Sigmoid colon (tissue), 7 donors: ENCODE measurements at places on chromosomes 12 and 14.

DNA sequence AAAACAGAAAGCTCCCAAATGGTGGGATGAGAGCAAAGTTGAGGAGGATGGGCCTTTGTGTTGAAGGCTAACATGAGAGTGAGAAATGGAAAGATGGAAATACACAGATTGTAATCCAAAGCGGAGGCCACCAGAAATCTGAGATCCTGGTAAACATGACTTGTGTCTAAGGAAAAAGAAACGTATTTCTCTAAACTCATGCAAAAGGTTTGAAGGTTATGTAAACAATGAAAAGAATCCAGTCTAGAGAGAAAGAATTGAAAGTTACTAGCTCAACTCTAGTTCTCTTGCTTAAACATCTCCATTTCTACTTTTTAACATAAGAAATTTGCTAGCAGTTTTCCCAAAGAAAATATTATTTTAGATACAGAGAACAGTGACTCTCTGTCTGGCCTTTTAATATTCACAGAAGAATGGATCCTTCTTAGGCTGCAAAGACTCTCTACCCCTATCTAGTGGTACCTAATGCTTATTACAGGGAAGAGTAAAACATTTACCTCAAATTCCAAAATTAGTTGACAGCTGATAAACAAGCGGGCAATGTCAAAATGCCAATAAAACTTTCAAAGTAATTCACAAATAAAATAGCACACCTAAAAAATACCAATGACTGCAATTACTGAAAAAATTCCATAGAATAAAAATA lies 75.8 kb upstream of the SOX5 start:
- no peak for DNase-seq
- no peak overlapping the region for H3K27ac ChIP-seq
- H3K4me1 ChIP-seq: no peaks in the 10 kb centered on the region
- H3K4me3 ChIP-seq: no peak overlapping the region
- no peaks in the 10 kb centered on the region for H3K36me3 ChIP-seq
- H3K27me3 ChIP-seq: no peaks in the 10 kb centered on the region

DNA sequence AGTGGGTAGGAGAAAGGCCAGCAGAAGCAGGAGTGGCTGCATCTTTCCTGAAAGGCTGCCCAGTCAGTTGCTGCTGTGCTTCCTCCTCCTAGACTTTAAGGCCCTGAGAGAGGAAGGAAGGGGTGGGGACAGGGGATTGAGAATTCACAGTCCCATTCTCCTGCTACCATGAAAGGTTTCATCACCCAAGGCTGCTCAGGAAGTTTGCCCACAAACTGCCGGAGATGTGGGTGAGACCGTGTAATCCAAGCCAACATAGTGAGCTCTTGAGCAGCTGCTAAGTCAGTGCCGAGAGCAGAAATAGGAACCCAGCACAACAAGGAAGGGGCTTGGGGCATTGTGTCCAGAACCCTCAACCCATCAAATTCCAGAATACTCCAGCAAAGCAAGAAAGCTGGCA lies at the start of gene CTSG:
Gene CTSG (minus strand): TSS at position 69 of the 400 bp plus-strand sequence. CDS start 27 bp downstream, at position 42.
- H3K4me3 ChIP-seq: no peak within 1 kb of the TSS
- no peak within 1 kb of the TSS for H3K27ac ChIP-seq
- no peaks in the 10 kb centered on the region for H3K36me3 ChIP-seq

DNA sequence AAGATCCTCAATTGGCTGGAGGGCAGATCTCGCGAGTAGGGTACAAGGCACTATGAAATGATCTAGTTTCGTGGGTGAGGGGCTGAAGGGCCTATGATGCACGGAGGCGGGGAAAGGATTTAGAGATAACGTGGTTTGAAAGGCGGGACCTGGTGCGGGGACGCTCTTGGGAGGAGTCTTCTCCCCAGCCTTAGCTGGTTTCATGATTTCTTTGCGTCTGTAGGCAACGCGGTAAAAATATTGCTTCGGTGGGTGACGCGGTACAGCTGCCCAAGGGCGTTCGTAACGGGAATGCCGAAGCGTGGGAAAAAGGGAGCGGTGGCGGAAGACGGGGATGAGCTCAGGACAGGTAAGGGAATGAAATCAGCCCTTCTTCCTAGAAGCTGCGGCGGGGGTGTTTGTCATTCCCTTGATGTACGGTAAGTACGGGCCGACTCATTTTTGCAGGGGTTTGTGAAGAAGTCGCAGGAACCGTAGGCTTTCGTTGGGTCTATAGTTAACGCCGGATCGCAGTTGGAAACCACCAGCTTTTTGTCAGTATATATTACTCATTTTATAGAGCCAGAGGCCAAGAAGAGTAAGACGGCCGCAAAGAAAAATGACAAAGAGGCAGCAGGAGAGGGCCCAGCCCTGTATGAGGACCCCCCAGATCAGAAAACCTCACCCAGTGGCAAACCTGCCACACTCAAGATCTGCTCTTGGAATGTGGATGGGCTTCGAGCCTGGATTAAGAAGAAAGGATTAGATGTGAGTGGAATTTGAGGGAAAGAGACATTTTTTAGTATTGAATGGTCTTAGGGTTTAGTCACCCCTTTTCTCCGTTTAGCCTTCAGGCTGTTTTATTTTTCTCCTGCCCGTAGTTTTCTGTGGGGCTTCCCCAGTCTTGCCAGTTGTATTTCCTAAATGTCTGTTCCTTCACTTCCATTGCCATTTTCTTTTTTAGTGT lies 602 bp downstream of the APEX1 start:
- H3K27me3 ChIP-seq: no peaks in the 10 kb centered on the region
- peak; percentile 74 for DNase-seq
- H3K4me1 ChIP-seq: peaks cover 44% of the 10 kb centered on the region
- H3K27ac ChIP-seq: peak overlapping the region; percentile 92
- H3K36me3 ChIP-seq: peaks cover 36% of the 10 kb centered on the region

DNA sequence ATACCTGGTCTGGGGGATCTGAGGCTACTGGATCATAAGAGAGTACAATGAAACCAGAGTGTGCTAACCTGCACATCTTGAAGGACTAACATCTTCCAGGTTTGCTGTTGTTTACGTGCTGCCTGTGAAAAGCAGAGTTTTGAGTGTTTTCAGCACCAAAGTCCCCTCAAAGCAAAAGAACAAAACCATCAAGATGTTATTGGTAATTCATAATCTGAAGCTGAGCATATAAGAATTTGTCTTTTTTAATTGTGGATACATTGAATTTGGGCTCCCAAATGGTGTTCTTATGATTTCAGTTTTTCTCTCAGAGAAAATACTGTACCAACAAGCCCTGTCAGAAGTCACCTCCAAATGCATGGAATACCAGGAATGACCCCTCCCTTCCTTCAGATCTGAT lies 110.2 kb downstream of the BTG1 start:
- H3K4me1 ChIP-seq: peaks cover 59% of the 10 kb centered on the region
- H3K36me3 ChIP-seq: no peaks in the 10 kb centered on the region
- peak overlapping the region; percentile 77 for H3K27ac ChIP-seq
- no peaks in the 10 kb centered on the region for H3K27me3 ChIP-seq

DNA sequence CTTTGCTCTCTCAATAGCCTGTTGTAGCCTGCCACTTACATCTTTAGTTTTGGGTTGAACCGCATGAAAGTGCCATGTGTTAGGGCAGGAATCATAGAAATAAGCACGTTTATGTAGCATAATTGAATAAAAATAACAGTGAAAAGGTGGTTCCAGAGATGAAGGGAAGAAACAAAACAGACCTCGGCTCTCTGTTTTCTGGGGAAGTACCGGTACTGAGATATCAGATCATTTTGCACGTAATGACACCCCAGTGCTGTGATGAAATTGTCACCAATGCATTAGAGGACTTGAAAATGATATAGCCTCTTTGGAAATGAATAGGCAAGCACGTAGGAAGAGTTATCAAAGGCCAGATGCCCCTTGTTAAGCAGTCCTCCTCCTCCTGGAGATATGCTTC lies 42.5 kb upstream of the DLK1 start:
- H3K27me3 ChIP-seq: no peaks in the 10 kb centered on the region
- no peaks in the 10 kb centered on the region for H3K4me1 ChIP-seq
- H3K36me3 ChIP-seq: no peaks in the 10 kb centered on the region
- DNase-seq: no peak

DNA sequence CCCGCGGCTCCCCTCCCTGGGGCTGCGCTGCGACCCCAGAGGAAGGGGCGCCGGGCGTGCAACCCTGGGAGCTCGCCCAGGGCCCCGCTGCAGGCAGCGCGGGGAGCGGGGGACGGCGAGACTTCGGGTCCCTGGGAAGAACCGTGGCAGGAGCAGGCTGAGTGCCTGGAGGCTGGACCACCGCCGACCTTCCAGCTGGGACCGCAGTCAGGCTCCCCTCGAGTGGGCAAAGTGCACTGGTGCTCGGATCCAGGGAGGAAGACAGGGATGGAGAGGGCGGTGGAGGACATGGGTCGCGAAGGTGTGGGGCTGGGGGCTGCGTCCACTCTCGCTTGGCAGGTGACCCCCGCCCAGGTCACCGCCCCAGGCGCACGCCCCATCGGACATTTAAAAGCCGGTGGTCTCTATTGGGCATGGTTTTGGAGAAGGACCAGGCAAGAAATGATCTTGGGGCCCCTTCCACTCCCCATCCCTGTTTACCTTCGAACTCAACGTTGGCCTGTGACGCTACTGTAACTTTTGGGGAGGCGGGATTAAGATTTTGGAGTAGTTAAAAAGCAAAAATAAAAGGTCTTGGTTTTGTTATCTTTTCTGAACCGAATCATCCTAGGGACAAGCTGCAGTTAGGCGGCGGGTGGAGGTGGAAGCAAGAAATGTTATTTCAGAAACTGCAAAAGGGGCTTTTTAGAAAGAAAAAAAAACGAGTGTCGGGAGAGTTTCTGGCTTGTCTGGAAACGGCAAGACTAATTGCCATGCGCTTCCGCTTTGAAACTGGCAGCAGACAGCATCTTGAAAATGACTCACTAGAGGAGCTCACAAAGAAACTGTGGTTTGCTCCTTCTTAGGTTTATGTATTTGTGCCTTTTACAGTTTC lies 1.0 kb downstream of the ELK3 start:
- no peaks in the 10 kb centered on the region for H3K36me3 ChIP-seq
- no peaks in the 10 kb centered on the region for H3K27me3 ChIP-seq
- H3K4me1 ChIP-seq: peaks cover 8% of the 10 kb centered on the region
- peak; percentile 79 for DNase-seq
- peak overlapping the region; percentile 85 for H3K4me3 ChIP-seq

DNA sequence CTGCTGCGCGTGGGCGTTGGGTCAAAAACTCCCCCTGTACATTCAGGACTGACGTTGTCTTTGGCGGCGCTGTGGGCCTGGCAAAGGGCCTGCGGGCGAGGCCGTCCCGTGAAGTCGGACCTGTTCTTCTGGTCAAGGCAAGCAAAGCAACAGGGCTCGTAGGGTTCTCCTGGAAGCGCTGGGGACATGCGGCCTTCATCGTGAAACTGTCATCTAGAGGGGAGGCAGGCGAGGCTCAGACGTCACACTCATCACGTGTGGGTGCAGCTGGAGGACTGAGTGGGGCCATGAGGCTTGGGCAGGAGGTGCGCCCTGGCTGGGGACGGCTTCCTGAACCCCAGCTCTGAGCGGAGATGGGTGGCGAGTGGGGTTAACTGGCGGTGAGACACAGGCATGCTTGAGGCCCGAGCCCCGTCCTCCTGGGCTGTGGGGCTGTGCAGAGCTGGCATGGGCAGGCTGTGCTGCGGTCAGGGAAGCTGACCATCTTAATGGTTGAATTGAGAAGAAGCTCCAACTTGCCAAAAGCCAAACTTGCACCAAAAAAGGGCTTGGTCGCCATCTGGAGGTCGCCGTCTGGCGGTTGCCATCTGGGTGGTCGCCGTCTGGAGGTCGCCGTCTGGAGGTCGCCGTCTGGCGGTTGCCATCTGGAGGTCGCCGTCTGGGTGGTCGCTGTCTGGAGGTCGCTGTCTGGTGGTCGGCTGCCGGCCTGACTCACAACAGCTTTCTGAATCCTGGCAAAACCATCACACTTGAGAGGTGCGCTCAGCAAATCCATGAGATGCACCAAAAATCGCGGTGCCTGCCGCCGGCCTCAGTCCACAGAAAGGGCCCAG lies 66.2 kb downstream of the NOC4L start:
- no peak overlapping the region for H3K4me3 ChIP-seq
- H3K27ac ChIP-seq: no peak overlapping the region
- H3K36me3 ChIP-seq: no peaks in the 10 kb centered on the region
- DNase-seq: no peak

DNA sequence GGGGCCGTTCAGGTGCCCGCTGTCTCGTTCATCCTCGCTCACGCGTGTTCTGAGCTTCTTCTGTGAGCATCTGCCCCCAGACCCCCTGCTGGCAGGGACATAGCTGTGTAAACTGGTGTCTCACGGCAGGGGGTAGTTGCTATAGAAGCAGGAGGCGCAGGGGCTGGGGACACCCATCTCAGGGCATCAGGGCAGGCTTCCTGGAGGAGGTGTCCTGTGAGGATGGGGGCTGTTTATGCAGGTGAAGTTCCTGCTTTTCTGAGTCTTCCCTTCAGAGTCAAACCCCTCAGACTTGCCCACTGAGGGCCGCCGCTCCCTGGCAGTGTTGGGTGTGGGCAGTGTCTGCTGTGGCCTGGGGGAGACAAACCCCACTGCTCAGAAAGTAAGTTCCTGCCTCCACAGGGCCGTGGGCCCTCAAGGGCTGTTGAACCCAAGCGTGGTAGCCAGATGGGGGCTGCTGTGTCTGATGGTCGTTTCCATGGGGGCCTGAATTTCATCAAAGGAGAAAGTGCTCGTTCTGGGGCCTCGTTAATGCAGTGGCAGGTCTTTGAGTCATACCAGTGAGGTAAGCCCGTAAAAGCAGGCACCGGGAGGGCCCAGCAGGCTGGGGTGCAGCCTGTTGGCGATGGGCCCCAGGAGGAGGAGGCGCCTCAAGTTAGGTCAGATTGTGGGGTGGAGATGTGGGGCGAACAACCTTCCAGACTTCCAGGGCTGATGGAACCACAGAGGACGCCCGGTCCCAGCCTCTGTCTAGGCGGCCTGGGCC lies 23.4 kb downstream of the KIF26A start:
- H3K4me1 ChIP-seq: no peaks in the 10 kb centered on the region
- no peaks in the 10 kb centered on the region for H3K36me3 ChIP-seq
- H3K27me3 ChIP-seq: no peaks in the 10 kb centered on the region

- no peak overlapping the region for H3K4me3 ChIP-seq
- H3K27me3 ChIP-seq: no peaks in the 10 kb centered on the region
- H3K36me3 ChIP-seq: peaks cover 22% of the 10 kb centered on the region
Observed at GRCh38 chr12:121000530-121000929, 15.8 kb downstream of the C12orf43 start.

- no peak overlapping the region for H3K4me3 ChIP-seq
- no peaks in the 10 kb centered on the region for H3K4me1 ChIP-seq
- no peak for DNase-seq
- no peaks in the 10 kb centered on the region for H3K36me3 ChIP-seq
Observed at GRCh38 chr12:48017496-48017895, 13.2 kb upstream of the COL2A1 start.

- no peak overlapping the region for H3K27ac ChIP-seq
- H3K27me3 ChIP-seq: no peaks in the 10 kb centered on the region
- no peak overlapping the region for H3K4me3 ChIP-seq
- DNase-seq: no peak
Observed at GRCh38 chr12:44384136-44384535, 492.0 kb downstream of the NELL2 start.
